ENCODE measurements at places on chromosomes 11 and 22. TPM values are rescaled to one million over a fixed set of nuclear protein-coding genes. Genes with fewer than 3 reads are reported as not detected.

GRCh38 chr22:32040324-32040904, 2.6 kb upstream of the SLC5A1 start:
- no peaks in the 10 kb centered on the region for H3K36me3 ChIP-seq
- peaks cover 5% of the 10 kb centered on the region for H3K27me3 ChIP-seq
- no peak overlapping the region for H3K4me3 ChIP-seq
- no peaks in the 10 kb centered on the region for H3K4me1 ChIP-seq
- no peak overlapping the region for H3K27ac ChIP-seq
- DNase-seq, result no peak

DNA sequence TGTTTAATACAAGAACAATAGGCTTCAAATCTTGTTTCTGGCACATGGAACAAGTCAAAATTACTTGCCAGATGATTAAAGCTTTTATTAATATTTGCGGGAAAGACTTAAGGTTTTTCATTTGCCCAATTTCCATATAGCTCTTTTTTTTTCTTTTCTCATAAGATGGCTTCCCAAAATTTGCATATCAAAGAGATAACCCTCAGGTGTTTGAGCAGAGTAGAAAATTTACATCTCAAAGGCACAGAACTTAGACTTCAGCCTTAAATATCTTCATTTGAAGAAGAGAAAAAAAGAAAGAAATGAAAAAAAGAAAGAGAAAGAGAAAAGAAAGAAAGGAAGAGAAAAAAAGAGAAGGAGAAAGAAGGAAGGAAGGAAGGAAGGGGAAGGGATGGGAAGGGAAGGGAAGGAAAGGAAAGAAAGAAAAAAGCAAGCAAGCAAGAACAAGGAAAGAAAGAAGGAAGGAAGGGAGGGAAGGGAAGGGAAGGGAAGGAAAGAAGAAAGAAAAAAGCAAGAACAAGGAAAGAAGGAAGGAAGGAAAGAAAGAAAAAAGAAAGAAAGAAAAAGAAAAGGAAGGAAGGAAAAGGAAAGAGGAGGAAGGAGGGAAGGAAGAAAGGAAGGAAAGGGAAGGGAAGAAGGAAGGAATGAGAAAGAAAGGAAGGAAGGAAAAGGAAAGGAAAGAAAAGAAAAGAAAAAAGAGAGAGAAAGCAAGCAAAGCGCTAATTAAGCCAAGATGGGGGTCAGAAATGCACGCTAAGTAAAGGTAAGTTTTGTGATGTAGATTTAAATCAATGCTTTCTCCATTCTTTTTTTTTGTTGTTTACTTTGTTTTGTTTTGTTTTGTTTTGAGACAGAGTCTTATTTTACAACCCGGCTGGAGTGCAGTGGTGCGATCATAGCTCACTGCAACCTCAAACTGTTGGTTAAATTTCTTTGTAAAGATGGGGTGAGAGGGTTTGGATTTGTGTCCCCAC, 20.2 kb upstream of the IFITM3 start:
- H3K27me3 ChIP-seq, result no peaks in the 10 kb centered on the region
- DNase-seq, result no peak
- H3K4me3 ChIP-seq, result no peak overlapping the region
- H3K4me1 ChIP-seq, result peaks cover 5% of the 10 kb centered on the region
- H3K27ac ChIP-seq, result no peak overlapping the region

- H3K4me1 ChIP-seq, result no peaks in the 10 kb centered on the region
- H3K36me3 ChIP-seq, result no peaks in the 10 kb centered on the region
- H3K27ac ChIP-seq, result no peak overlapping the region
- H3K27me3 ChIP-seq, result no peaks in the 10 kb centered on the region
- no peak for DNase-seq
Observed at GRCh38 chr11:127063241-127063640, 62.7 kb upstream of the KIRREL3 start.

DNA sequence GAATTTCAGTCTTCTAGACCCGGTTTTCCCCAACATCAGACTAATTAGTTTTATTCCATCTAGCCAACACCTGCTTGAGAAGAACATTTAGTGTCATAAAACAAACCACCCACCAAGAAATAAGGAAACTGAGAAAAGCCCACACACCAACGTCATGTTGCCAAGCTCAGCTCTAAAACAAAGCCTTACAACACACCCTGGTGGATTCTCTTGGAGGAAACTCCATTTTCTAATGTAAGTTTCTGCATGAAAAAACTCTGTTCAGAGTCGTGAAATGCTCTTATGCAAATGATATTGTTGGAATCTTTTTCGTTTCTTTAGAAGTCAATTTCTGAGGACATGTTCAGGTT, 105.0 kb upstream of the RAG2 start:
- no peaks in the 10 kb centered on the region for H3K27me3 ChIP-seq
- H3K4me1 ChIP-seq, result no peaks in the 10 kb centered on the region
- H3K27ac ChIP-seq, result no peak overlapping the region
- no peaks in the 10 kb centered on the region for H3K36me3 ChIP-seq
- no peak overlapping the region for H3K4me3 ChIP-seq

DNA sequence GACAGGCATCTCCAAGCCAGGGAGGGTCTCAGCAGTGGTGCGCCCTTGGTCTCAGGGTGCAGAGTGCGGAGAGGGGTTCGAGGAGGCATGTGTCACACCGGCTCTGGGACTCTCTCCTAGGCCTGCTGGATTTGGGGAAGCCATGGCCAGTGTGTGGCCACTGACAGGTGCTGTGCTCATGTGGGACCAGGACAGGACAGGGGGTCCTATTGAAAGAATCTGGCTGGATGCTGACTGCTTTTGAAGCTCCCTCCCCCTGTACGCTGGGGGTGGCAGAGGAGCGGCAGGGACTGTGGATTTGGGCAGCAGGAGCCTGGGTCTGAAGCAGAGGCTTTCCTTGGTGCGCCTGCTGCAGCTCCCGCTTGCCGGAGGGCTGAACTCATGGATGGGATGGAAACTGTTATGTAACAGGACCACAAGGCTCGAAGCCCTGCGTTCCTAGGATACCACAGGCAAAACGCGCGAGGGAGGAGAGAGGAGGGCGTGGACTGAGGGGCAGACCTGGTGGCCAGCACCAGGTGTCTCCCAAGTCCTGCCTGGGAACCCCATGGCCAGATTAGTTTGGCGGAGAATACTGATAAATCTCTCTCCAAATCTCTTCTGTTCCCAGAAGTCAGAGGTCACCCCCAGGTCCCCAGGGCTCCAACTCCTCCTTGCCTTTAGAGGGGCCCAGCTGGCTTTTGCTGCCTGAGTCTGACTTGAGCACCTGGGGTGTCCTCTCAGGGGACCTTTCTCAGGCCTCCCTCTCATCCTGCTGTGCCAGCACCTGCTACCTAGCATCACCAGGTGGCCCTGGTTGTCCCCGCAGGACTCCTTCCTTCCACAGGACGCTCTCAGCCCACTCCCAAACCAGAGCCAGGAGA, 13.8 kb upstream of the TEF start:
- no peak overlapping the region for H3K4me3 ChIP-seq
- DNase-seq, result no peak
- no peak overlapping the region for H3K27ac ChIP-seq
- no peaks in the 10 kb centered on the region for H3K27me3 ChIP-seq

DNA sequence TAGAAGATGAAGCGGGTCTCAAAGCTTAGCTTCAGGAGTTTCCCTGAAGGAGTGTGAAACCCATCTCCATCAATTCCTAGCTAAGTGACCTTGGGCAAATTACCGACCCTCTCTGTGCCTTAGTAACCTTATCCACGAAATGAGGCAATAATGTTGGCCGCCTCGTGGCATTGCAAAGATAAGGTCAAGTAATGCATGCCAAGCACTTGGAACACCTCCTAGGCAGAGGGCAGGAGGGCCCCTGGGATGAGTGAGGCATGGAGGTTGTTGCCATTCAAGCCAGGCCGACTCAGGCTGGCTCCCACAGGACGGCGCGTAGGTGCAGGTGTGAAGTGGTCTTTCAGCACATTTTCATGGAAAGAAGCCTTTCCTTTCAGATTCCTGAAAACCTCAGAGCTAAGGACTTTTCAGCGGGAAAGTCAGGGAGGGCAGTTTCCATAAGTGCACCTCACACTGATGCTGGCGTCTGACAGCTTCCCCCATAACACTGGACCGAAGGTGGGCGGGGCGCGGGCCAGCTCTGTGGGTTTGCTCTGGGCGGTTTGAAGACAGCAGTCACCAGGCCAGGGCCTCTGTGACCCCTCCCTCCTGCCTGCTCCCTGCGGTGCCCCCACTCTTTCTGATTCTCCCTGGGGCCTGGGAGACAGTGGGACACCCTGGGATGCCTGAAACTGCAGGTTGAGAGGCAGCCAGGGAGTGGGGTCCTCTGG, 25.2 kb downstream of the RPS6KA4 start:
- DNase-seq, result no peak
- H3K4me3 ChIP-seq, result no peak overlapping the region
- H3K27me3 ChIP-seq, result no peaks in the 10 kb centered on the region
- no peaks in the 10 kb centered on the region for H3K36me3 ChIP-seq

DNA sequence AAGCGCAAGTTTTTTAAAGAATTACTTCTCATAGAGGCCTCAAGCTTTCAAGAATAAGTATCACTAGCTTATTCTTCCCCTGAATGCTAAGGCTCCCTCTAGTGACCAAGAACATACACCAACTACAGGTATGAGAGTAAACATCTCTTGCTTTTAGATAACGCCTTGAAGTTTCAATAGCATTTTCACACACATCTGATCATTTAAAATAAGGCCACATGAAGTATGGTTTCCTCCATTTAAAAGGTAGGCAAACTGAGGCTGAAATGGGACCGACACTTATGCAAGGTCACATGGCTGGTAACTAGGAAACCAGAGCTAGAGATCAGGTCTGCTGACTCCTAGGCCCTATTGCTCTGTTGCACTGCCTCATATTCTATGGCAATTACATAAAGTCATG, 66.5 kb downstream of the CCDC34 start:
- H3K27ac ChIP-seq, result no peak overlapping the region
- no peaks in the 10 kb centered on the region for H3K27me3 ChIP-seq
- H3K4me1 ChIP-seq, result no peaks in the 10 kb centered on the region

GRCh38 chr11:112085822-112086421, 634 bp downstream of the TIMM8B start:
- no peaks in the 10 kb centered on the region for H3K27me3 ChIP-seq
- peaks cover 39% of the 10 kb centered on the region for H3K4me1 ChIP-seq
- peaks cover 40% of the 10 kb centered on the region for H3K36me3 ChIP-seq
- peak overlapping the region; percentile 79 for H3K27ac ChIP-seq
- H3K4me3 ChIP-seq, result peak overlapping the region; percentile 97

GRCh38 chr11:100434821-100435641, 252.1 kb upstream of the ARHGAP42 start:
- DNase-seq, result no peak
- no peaks in the 10 kb centered on the region for H3K27me3 ChIP-seq
- no peak overlapping the region for H3K4me3 ChIP-seq

DNA sequence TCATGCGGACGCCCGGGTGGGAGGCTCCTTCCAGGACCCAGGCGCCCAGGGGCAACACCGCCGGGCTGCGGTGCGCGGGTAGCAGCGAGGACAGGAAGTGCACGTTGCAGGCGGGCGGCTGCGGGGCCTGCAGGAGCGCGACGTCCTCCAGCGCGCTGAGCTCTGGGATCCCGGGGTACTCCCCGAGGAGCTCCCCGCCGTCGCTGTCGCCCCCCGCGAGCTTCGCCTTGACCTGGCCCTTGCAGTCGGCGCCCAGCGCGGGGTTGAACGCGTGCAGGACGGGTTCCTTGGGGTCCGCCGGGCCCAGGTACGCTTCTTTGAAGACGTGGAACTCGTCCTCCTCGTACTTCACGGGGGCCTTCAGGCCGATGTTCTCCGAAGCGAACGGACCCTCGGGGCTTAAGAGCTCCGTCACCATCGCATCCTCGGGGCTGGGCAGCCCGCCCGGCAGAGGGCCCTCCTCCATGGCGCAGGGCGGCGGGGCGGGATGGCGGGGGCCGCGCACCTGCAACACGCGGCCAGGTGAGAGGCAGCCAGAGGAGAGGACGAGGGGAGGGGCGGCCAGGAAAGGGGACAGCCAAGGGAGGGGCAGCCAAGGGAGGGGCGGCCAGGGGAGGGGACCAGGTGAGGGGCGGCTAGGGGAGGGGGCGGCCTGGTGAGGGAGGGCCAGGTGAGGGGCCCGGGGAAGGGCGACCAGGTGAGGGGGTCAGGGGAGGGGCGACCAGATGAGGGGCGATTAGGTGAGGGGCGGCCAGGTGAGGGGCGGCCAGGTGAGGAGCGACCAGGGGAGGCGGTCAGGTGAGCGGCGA, 921 bp downstream of the TESMIN start:
- DNase-seq, result peak; percentile 5
- peaks cover 8% of the 10 kb centered on the region for H3K36me3 ChIP-seq
- no peaks in the 10 kb centered on the region for H3K27me3 ChIP-seq
- H3K4me3 ChIP-seq, result no peak overlapping the region
- peaks cover 4% of the 10 kb centered on the region for H3K4me1 ChIP-seq

GRCh38 chr22:30209642-30210041, 36.9 kb downstream of the LIF start:
- no peak overlapping the region for H3K4me3 ChIP-seq
- H3K36me3 ChIP-seq, result no peaks in the 10 kb centered on the region
- no peaks in the 10 kb centered on the region for H3K27me3 ChIP-seq
- no peak overlapping the region for H3K27ac ChIP-seq
- peaks cover 3% of the 10 kb centered on the region for H3K4me1 ChIP-seq

DNA sequence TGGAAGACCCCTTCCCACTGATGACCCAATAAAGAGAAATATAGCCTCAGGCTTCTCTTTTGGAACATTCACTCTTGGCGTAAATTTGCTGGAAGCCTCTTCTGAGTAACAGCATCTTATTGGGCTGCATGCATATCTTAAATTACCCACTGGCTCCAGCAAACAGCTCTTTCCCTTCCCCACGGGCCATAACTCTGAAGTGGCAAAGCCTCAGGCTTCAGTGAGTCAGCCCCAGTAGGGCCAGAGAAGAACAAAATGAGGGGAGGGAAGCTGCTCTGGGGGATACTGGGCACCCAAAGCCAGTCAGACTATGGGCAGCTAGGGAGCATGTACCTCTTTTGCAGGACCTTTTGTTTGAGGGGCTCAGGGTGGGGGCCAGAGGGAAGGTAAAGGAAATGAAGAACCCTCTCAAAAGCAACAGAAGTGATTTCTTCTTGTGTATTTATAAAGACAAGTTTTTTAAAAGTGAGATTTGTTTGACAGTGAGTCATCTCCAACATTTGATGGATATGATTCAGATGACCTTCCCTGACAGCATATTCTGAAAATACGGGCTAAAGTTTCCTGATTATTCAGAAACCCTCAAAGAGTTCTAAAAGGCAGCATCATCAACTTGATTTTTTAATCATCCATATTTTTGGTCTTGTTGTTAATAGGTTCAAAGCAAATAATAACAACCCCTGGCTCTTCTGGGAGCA, 203.4 kb downstream of the KIF18A start:
- no peaks in the 10 kb centered on the region for H3K36me3 ChIP-seq
- H3K4me1 ChIP-seq, result no peaks in the 10 kb centered on the region
- no peaks in the 10 kb centered on the region for H3K27me3 ChIP-seq
- no peak overlapping the region for H3K27ac ChIP-seq
- DNase-seq, result no peak

GRCh38 chr11:33631749-33632091, 68.9 kb downstream of the C11orf91 start:
- H3K4me3 ChIP-seq, result no peak overlapping the region
- H3K27ac ChIP-seq, result no peak overlapping the region
- no peaks in the 10 kb centered on the region for H3K36me3 ChIP-seq
- no peak for DNase-seq

The ARHGAP42 gene
- total RNA-seq, result not detected

The SAAL1 gene
- total RNA-seq, result 21.2 TPM

The C11orf65 gene
- total RNA-seq, result 0.30 TPM

The CD44 gene
- total RNA-seq, result 809 TPM

The PANX2 gene
- not detected for total RNA-seq

The MALAT1 gene
- total RNA-seq, result 29,932 TPM

The CELSR1 gene
- total RNA-seq, result 0.94 TPM

The CCDC87 gene
- total RNA-seq, result not detected
